ENCODE measurements at places on chromosomes 11 and 22.

DNA sequence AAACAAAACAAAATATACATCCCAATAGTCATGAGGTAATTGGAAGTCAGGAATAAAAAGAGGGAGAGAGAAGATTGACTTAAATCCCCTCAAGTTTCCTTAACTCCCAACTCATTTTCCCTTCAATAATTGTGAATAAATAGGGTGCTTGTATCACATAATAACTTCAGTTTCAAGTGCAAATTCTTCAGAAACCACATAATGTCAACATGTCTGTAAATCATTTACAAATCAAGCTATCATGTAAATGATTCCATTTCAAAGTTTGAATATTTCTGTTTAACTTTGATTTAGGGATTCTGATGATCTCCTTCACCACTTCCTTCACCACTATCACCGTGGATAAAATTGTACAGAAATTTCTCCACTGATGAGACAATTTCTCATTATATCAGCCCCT lies 23.2 kb downstream of the CASP5 start:
- no peak for DNase-seq

- DNase-seq = no peak
Observed at GRCh38 chr11:86624366-86624765, 48.0 kb downstream of the ME3 start.

- no peak for DNase-seq
Observed at GRCh38 chr11:101914341-101914737, 471 bp upstream of the CEP126 start.

- no peak for DNase-seq
Observed at GRCh38 chr11:2687782-2688191, 12.0 kb downstream of the KCNQ1OT1 start.

- no peak for DNase-seq
Observed at GRCh38 chr11:122062763-122063162, 53.3 kb downstream of the BLID start.

GRCh38 chr11:71221821-71222220 lies 30.6 kb downstream of the SHANK2 start:
- DNase-seq = no peak

GRCh38 chr11:364991-365725 lies 4.1 kb upstream of the B4GALNT4 start:
- no peak for DNase-seq

- no peak for DNase-seq
Observed at GRCh38 chr11:75853971-75854370, 39.0 kb downstream of the UVRAG start.

DNA sequence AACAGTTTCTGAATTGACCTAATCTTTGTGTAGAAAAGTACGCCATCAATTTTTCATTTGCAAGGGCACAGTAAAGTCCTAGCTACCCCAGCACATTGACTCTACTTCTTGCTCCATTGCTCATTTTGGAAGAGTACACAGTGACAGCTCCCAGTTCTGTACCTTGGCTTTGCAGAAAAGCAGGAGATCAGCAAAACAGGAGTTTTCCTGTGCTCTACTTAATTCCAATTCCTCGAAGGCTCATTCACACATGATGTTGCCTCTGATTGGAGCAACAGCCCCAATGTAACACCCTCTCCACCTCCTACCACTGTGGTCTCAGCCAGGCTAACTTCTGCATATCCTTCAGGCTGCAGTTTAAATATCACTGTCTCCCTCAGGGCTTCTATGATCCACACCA lies 118.7 kb downstream of the PAX6 start:
- DNase-seq = no peak

- DNase-seq = no peak
Observed at GRCh38 chr22:28058036-28058435, 139.0 kb upstream of the PITPNB start.

- DNase-seq = no peak
Observed at GRCh38 chr22:27381552-27381951, 420.0 kb downstream of the MN1 start.

DNA sequence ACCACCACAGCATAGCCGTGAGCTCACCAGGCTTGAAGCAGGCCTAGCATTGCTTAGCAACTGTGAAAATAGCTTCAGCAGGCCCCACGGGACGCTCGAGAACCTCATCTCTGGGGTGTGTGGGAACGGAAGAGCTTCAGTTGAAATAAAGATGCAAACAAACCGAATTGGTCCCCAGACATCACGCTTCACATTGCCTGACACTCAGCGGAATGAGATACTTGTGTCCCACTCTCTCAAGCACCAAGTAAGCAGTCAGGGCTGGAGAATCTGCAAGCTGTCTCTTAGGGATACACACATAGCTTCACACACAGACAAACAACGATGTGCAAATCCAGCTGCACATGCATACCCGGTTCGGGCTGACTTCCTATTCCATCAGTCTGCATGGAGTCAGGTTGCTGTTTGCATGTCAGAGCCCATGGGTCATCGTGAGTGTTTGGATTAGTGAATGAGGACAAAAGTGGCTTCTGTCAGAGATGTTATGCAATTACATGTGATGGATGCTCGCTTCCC lies 205.7 kb downstream of the SNX19 start:
- DNase-seq = no peak

DNA sequence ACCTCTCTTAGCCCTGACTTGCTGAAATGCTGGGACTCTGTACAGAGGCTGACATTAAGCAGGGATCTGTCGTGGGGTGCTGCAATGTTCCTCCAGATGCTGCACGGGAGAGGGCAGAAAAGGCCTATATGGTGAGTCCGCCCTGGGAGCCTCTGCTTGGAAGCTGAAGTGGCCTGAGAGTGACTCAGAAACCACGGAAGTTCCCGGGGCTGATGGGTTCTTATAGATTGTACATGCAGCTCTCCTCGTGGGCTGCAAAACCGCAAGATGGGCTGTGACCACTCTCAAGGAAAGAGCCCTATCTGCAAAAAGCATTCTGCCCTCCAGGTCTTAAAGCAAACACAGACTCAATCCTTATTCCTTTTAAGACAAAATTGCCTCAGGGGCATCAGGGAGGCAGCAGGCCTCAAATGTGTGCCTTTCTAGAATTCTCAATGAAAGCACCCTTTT lies 5.8 kb upstream of the SLC43A3 start:
- DNase-seq = no peak

DNA sequence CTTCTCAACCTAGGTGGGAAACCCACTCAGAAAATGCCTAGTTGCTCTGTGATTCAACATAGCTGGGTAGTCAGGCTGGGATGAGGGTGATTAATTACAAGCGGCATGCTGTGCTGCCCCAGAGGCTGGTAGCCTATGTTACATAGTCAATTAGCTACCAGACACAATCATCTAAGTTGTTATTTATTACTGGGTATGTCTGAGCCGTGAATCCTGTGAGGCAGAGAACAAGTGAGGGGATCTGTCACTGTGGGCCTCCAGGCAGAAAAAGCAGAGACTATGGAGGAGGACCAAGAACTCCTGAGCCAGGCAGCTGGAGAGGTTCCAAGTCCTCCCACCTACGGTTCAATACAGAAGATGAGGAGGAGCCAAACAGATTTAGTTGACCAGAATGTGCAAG lies 186.6 kb upstream of the BDNF start:
- DNase-seq = no peak

DNA sequence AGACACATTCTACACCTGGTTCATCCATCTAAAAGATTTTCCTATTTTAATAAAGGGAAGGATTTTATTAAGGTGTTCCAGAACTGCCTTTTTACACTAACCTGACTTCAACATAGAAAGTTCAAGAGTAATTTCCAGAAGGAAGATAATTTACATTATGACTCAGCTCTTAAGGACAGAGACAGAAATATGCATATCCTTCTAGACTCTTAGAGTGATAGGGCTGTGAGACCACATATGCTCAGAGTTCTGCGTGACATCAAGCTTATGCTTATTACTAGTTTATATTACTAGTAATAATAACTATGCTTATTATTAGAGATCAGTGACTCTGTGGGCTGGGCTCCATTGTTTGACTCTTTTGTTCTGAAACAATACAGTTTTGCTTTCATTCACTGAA lies 4.6 kb downstream of the PDGFD start:
- DNase-seq = no peak

DNA sequence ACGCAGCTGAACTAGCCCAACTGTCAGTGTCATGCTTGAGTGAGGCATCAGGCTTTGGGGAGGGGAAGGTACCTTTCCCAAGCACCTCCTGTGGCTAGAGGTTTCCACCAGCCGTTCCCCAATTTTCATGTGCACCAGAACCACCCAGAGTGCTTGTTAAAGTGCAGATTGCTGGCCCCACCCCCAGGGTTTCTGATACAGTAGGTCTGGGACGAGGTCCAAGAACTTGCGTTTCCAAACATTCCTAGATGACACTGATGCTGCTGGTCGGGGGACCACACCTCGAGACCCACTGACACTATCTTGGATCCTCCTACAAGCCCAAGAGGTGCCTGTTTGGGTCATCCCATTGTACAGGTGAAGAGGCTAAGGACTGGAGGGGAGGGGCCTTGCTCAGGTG lies 59.8 kb downstream of the PDE2A start:
- DNase-seq = no peak

GRCh38 chr11:93936460-93936859 lies 84.7 kb upstream of the HEPHL1 start:
- no peak for DNase-seq

DNA sequence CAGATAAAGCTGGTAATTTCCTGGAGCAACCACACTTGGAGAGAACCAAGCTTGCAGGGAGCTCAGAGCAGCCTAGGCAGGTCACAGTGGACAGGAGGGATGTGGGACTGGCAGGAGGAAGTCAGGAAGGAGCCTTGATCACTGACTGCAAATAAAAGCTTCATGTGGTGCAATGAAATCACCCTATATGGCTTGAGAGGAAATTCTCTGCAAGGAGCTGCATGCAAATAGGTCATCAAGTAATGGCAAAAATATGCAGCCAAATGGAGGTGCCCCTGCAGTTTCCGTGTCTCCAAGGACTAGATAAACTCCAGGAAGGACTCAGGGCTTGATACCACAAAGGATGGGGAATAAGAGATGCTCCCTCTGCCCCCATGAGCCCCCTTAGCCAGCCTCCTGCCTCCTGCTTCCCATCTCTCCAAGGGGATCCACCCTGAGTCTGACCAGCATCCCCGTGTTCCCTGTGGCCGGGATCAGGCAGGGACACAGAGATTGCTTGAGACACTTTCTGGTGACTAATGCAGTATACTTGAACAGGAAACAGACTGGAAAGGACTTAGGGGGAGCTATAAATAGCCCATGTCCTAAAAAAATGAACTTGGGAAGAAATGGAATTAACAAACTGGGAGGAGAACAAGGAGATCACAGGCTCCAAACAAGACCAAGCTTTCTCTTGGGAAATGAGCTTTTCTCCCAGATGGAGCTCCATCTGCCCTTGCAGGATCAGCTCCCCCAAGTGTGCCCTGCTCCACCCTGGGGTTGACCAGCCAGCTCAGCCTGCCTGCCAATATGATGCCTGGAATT lies 23.9 kb upstream of the MICAL2 start:
- DNase-seq = peak; percentile 70

GRCh38 chr11:66265531-66266377 lies 2.7 kb upstream of the RAB1B start:
- DNase-seq = no peak

DNA sequence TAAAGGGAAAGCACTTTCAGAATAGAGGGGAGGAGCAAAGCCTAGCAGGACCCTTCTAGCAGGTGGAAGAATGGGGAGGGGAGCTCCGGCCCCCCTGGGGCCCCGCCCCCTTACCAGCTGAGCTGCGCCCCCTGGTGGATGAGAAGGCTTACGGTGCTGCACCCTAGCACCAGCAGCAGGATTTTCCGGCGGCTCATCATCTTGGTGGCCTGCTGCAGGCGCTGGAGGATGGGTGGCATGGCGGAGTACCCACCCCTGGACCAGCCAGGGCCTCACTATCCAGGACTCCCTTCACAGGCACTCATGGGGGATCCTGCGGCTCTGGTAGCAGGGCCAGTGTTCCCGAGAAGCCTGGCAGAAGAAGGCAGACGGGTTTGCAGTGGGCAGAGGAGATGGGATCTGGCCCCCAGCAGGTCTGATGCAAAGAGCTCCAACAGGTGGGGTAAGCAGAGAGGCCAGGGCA lies 3.8 kb downstream of the GAL3ST3 start:
- peak; percentile 68 for DNase-seq

DNA sequence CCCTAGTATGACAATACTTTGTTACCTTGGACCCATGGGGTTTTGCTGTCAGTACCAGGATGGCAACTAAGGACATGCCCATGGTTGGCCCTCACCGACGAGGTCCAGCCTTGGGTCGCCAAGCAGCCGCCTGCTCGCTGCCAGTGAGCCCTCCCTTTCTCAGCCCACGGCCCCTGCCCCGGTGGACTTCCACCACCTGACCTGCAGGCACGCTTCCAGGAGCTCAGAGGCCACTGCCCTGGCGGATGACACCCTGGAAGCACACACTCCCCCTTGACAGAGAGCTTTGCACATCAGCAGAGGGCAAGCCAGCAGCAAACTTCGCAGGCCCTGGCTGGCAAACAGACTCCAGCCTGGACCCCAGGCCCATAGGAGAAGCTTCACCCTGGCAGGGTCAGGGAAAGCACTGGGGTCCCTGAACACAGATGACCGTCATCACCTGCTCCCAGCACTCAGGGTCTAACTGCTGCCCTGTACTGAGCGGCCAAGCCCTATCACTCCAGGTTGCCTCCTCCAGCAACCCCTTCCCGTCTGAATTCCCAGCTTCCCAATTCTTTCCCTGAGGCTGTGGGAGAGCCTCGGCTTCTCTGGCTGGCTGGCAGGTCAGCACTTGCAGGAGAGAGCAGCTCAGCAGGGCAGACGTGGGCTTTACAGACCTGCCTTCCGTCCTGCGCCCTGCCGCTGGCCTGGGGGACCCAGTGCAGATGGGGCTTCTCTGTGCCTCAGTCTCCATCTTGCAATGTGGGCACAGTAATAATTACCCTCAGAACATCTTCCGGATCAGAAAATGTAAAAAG lies 2.7 kb upstream of the PPARA start:
- peak; percentile 69 for DNase-seq

DNA sequence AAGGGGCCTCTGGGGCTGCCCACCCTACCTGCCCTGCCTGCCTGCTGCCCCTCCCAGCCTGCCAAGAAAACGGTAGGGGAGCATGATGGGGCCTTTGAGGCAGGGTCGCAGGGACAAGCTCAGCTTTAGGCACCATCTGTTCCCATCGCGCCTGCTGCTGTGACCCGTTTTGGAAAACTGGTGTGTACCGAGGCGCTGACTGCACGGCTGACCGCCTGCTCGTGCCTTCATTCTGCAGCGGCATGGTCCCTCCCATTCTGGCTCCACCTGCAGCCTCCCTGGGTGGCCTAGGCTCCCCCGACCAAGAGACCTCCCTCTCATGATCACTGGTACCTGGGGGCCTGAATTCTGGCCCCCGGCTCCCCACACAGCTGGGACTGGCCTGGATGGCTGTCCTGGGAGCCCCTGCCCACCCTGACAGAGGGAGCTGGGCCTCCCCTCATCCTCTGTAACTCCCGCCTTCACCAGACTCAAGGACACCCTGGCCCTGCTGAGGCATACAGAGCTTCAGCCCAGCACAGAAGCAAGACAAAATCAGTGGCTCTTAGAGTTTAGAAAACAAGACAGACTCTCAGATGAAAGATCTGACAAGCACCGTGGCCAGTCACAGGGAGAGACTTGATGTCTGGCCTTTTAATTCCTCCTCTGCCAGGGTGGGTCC lies 6.5 kb upstream of the MYRF start:
- no peak for DNase-seq

- DNase-seq = no peak
Observed at GRCh38 chr22:38464992-38465672, 2.8 kb upstream of the KDELR3 start.

- no peak for DNase-seq
Observed at GRCh38 chr22:30546616-30547015, at the start of gene SEC14L6. SEC14L6 (minus strand) TSS chr22:30546741; CDS start chr22:30546682, 59 bp downstream.

All from left ventricle myocardium inferior (tissue), 1 donor.